Ovary (tissue), 10 donors: ENCODE measurements at places on chromosomes 3 and 15.

DNA sequence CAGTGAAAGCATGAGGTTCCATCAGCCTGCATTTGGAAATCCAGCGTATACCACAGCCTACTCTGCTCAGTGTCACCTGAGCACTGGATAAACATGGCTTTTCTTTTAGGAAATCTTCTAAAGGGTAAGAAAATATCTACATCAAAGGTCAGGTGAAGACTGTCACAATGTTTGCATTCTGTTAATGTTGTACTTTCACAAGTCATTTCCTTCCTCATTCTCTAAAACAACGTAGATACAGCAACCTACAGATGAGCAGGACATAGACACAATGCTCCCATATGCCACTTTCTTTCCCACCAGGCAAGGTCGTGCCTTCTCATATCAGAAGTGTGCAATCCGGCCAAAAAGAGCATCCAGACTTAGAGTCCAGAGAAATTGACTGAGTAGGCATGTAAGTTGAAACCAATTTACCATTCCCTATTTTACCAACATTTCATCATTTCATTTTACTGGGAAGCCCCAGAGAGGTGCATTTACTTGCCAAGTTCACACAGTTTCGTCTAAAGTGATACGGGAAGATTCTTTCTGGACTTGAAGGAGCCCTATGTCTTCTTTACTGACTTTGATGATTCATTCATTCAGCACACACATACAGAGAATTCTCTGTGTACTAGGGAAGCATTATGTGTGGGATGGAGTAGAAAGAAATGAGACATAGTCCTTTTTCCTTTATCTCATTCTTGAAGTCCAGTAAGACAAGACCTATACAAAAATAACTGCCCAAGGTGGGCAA lies 30.6 kb upstream of the LPP start:
- DNase-seq, result no peak

DNA sequence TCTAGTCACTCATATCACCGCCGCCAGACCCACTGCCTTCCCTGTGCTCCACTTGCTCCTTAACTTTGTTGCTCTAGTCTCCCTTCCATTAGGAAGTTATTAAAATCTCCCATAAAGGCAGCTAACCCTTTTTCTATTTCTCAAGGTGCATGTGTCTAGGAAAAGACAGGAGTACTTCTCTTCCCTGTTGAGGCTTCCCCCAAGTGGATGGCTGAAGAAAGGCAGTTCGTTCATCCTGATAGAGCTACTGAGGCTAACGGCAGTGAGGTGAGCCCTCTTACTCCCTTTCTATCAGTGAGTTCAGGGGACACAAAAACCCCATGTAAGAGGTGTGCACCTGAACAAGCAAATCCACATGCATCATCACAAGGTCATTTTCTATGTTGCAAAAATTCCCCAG lies 397.8 kb downstream of the IGSF11 start:
- DNase-seq, result no peak

GRCh38 chr15:74272812-74273211 lies 36.7 kb downstream of the CCDC33 start:
- DNase-seq, result no peak

DNA sequence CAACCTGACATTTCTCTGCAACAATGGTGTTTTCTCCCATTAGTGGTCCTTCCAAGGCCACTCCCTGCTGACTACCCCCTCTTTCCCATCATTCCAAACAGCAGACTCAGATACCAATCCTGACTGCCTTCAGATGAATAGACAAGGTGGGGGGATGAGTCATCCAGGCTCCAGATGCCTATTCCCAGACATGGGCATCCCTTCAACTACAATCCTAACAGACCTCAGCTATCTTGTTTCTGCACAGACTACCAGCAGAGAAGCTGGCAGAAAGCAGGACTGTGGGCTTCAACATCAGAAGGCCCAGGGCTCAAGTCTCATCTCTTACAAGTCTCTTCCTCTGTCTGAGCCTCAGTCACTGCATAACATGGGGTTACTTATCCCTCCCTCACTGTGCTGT lies 2.2 kb downstream of the RBP1 start:
- no peak for DNase-seq

DNA sequence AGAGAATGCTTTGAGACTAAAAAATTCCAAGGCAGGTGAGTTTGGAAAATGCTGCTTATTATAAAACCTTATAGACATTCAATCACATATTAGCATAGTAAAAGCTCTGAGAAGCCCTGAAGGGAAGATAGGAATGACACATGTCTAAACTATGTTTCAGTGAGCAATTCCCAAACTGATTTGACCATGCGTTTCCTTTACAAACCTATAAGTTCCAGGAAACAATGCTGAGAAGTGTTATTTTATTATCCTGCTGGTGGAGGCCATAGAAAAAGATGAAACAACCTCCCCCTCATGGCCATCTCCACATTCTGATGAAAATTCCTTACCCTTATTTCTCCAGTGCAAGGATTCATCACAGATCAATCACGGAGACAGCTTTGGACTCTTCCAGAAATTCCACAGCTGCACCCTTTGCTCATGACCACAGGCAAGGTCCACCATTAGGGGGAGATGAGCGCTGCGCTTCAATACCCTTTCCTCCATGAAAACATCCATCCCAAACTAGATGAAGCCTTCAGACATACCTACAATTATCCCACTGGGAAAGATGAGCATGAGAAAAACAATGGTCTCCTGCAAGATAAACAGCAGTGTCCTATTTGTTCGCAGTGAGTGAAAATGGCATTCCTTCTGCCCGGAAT lies 372.1 kb downstream of the MAGI1 start:
- DNase-seq, result no peak

DNA sequence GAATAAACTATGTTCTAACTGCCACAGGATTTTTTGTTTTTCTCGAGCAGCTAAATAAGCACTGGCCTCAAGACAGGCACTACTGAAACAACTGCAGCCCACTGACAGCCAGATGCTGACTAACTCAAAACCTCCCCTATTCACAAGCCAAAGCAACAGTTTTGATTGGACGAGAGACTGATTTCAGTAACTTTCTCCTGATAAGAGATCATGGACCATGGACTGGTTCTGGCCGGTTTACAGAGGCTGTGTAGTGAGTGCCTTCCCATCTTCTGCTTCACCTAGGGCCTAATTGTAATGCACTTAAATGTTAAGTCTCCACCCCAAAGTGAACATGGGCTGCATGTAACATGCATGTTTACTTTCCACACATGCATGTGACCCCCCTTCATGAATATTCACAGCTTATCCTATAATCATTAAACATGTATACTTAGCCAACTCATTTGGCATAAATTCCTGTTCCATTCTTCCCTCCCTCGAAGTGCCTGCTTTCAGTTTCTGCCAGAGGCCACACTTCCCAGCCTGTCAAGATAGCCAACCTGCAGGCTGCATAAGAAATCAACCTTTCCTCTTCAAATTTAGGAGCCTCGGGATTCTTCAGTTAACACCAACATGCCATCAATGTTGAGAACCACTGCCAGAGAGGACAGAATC lies 108.2 kb downstream of the ULK4 start:
- DNase-seq, result no peak

- DNase-seq, result no peak
Measured at GRCh38 chr3:47523310-47524073, 10.0 kb upstream of the ELP6 start.

DNA sequence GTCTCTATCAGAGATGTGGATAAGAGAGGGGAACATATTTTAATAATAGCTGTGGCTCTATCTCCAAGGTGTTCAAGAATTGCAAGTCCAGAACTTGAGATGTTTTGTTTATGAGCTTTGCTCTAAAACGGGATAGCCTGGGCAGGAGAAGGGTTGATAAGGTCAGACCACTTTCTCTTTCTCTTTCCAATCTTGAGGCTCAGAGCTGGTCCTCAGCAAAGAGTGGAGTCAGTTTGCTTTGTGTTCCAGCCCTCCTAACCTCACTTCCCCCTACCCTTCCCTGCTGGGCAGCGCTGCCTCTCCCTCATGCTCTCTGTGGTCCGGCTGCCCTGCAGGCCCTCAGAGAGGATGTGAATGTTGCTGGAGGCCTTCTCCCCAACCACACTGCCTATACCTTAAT lies 13.8 kb downstream of the KLHL6 start:
- DNase-seq, result no peak

DNA sequence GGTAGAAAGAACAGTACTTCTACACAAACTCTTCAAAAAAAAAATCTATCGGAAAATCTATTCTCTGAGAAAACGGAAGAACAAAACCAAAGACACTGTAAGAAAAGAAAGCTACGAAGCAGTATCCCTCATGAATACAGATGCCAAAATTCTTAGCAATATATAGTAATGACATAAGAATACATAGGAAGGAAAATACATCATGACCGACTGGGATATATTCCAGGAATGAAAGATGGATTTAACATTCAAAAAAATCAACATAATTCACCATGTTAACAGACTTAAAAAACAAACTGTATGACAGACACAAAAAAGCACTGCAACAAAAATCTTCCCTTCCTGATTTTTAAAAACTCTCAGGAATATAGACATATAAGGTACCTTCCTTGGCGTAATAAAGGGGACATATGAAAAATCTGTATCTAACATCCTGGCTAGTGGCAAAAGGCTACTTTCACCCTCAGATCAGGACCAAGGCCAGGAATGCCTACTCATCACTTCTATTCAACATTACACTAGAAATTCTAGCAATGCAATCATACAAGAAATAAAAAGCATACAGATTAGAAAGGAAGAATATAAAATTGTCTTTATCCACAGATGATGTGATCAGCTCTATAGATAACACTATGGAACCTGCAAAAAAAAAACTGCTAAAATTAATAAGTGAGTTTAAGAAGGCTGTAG lies 77.6 kb upstream of the XXYLT1 start:
- no peak for DNase-seq

DNA sequence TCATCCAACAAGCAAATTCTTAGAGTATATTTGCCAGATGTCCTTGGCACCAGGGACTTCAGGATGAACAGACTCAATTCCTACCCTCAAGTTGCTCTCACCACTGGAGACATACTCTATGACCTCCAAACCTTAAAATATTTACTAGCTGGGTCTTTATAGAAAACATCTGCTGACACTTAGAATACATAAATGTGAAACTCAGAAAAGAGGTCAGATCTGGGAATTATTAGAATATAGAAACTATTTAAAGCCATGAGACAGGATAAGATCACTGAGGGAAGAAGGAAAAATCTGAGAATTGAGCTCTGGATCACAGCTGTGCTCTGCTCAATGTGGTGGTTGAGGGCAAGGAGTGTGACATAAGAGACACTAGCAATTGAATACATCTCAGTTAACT lies 695.4 kb upstream of the UBE2E2 start:
- DNase-seq, result no peak

GRCh38 chr15:99076109-99076508 lies 28.8 kb upstream of the SYNM start:
- DNase-seq, result no peak

GRCh38 chr3:16122155-16122554 lies 52.3 kb upstream of the GALNT15 start:
- DNase-seq, result no peak
